Dorsolateral prefrontal cortex (tissue), 122 donors: ENCODE measurements at places on chromosomes 4 and X.
A peak's percentile ranks its signal among the peaks of the same experiment; 100 is the strongest.

DNA sequence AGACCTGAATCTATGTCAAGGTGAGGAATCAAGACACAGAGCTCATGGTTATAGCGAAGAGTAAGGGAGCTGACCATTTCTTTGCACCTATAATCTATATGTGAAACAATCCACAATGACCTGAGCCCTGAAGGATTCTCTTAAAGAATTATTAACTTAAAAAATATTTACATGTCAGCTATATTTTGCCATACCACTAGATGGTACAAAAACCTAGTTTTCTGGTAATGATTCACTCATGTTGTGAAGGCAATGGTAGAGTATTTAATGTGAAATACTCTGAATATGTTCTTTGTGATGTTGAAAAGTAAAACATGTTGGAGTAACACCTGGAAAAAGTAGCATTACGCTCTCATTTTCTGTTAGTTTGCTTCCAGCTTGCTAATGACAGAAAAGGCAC is 40.0 kb downstream of the VGLL1 start:
- DNase-seq = no peak

GRCh38 chr4:171985129-171985528 is 171.9 kb downstream of the GALNTL6 start:
- DNase-seq = no peak

GRCh38 chr4:24321131-24321530 is 263.2 kb downstream of the DHX15 start:
- no peak for DNase-seq

GRCh38 chrX:139560221-139560620 is 29.7 kb downstream of the F9 start:
- DNase-seq = no peak

GRCh38 chrX:2521927-2522386 is 21.2 kb upstream of the DHRSX start:
- DNase-seq = no peak

DNA sequence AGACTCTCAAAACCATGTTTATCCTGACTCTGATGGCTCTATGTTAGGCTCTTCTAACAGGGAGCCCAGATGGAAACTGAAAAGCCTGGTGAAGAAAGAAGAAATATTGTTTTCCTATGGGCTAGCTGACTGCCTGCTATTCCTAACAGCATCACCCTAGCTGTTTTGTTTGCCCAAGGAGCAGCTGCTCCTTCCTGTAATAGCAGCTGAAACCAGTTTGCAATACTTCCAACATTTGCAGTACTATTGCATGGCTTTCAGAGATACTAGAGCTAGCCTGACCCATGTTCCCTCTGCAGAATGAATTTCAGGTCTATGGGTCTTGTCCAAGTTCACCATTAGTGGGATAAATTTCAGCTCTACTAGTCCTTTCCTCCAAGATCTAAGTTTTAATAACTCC is 495.2 kb downstream of the INPP4B start:
- DNase-seq = no peak

DNA sequence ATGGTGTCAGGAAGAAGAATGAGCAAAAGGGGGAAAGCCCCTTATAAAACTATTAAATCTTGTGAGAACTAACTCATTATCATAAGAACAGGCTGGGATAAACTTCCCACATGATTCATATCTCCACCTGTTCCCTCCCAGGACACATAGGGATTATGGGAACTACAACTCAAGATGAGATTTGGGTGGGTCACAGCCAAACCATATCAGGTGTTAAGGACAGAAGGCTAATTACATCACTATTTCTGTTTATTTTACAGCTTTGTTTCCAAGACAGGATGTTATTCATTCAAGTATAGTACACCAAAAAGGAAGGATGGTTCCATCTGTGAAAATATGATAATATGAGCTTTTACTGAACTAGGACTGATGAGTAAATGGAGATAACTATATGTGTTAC is 63.7 kb upstream of the ARSJ start:
- no peak for DNase-seq

- DNase-seq = no peak
These were observed 137.1 kb upstream of the TBL1X start for GRCh38 chrX:9327747-9328145.

DNA sequence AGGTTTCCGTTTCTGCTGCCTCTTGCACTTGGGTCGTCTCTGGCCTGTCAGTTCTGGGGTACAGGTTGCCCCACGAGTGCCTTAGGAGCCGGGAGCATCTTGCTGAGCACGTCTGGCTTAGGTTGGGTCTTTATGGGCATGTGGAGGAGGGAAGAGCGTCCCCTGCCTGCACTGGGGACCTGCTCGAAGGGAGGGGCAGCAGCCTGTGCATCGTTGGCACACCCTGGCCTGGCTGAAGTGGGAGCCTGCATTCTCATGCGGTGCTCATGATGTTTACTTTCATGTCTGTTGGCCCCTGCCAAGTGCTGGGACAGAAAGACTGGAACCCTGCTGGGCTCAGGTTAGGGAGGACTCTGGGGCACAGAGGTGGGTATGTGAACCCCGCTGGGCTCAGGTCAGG is 23.8 kb upstream of the TADA2B start:
- no peak for DNase-seq

DNA sequence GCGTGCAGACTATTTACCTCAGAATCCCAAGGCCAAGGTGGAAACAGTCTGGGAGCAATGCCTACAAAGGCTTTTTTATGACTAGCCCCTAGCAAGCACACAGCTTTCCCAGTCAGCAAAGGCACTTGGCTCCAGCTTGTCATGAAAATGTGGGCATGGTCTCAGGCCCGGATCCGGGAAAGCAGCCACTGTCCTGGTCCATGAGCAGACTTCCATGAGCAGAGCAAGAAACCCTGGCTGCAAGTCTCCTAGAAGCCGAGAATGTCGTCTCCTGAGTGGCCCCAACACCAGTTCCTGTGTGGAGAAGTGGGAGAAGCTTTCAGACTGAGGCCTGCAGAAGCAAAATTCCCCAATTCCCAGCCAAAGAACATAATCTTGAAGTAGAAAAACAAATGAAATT is 190.5 kb downstream of the MID1 start:
- DNase-seq = no peak

DNA sequence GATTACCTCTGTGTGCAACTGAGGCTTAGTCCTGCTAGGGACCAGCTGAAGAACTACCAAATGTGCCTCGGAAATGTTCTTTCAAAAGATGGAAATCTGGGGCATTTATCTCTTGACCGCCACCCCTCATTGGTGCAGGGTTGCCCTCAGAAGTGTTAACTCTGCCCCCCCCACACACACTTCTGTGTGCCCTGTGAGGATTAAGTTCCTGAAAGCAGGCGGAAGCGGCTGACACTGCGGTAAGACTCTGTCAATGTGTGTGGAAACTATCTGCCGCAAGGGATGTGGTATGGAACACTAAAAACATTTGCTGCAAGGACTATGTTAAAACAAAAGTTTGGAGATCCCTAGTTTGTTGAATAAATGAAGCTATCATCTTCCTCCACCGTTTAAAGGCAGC is 106.9 kb upstream of the NDP start:
- DNase-seq = no peak

DNA sequence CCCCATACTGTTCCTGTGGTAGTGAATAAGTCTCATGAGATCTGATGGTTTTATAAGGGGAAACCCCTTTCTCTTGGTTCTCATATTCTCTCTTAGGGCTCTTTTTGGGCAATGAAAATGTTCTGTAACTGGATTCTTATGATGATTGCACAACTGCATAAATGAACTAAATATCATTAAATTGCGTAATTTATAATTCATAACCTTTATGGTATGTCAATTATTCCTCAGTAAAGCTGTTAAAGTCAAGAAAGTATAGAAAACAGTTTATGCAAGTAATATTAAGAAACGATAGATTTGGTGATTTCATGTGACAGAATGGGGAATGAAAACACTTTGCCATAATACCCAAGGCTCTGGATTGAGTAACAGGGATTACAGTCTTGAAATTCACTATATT is 33.5 kb upstream of the SPANXD start:
- DNase-seq = no peak

DNA sequence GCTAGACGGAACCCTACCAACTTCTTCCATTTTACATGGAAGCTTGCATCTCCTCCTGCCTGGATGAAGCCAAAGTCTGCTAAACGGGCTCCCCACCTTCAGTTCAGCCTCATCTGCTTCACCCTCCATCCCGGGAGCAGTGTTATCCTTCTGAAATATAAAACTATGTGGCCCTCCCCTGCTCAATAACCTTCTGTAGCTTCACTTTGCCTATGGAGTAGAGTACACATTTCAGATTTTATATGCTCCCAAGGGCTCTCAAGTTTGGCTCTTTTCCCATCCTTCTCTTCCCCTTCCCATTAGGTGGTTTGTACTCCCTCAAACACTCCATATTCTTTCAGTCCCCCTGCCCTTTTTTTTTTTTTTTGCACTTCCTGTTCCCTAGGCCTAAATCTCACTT is 115.9 kb upstream of the RAI2 start:
- no peak for DNase-seq

- DNase-seq = no peak
These were observed 565.1 kb upstream of the NDST4 start for GRCh38 chr4:115678425-115678941.

GRCh38 chrX:121146059-121146628 is 98.7 kb downstream of the GLUD2 start:
- DNase-seq = no peak

- peak; percentile 14 for DNase-seq
These were observed 130.2 kb downstream of the CHRDL1 start for GRCh38 chrX:110665223-110666002.

DNA sequence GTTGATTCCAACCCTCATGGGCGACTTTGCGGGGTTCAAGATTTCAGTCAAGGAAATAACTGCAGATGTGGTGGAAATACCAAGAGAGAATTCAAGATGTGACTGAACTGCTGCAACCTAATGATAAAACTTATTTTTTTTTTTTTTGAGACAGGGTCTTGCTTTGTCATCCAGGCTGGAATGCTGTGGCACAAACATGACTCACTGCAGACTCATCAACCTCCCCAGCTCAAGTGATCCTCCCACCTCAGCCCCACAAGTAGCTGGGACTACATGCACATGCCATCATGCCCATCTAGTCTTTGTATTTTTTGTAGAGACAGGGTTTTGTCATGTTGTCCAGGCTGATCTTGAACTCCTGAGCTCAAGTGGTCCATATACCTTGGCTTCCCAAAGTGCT is 19.5 kb upstream of the WDFY3 start:
- DNase-seq = no peak

- peak; percentile 31 for DNase-seq
These were observed 31.5 kb upstream of the IL21 start for GRCh38 chr4:122652379-122652778.

GRCh38 chrX:110733166-110733565 is 62.5 kb downstream of the CHRDL1 start:
- DNase-seq = no peak

GRCh38 chr4:168098248-168098717 is 5.9 kb downstream of the ANXA10 start:
- no peak for DNase-seq

DNA sequence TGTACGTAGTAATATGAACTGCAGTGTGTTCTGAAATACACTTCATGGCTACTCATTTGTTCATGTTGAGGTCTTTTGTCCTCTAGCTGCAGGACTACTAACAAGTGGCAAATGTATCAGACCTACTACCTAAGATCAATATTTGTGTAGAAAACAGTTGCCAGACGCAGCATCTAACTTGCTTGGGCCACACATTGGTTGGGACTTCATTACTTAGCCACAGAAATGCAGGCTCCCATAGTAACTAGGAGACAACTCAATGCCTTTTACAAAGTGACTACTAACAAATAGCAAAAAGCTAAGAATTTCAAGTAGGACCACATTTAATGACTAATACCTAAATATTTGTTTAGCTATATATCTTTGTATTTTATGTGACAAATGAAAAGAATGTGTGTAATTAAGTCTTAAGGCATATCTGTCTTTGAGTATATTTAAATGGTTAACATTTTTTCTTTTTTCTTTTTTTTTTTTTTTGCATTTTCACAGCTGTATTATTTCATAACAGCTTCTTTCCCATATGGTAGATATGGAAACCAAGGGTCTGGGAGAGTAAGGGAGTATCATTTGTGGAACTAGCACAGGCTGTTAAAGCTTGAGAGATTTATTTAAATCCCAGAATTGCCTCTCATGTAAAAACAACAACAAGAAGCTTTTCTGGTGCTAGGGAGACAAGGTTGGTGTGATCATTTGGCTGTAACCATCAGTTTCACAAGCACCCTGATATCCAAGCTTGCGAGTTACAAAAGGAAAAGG is 2.7 kb downstream of the CT47C1 start:
- no peak for DNase-seq

GRCh38 chr4:1535926-1536578 is 129.8 kb upstream of the NKX1-1 start:
- DNase-seq = no peak

DNA sequence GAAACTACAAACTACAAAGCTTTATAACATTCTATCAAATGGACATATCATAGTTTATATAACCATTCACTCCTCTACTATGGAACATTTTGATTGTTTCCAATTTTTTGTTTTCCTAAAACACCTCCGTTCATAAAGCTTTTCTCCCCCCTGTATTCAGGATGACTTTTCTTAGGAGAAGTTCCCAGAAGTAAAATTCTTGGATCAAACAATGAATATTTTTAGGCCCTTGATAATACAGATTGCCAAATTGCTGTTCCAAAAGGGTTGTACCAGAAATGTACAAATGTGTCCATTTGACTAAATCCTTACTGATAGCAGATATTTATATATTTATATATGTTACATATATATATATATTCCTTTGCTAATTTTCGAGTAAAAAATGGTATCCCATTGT is 77.8 kb downstream of the GPC3 start:
- no peak for DNase-seq

- DNase-seq = no peak
These were observed 4.0 kb upstream of the CBLL2 start for GRCh38 chrX:22268706-22269105.

DNA sequence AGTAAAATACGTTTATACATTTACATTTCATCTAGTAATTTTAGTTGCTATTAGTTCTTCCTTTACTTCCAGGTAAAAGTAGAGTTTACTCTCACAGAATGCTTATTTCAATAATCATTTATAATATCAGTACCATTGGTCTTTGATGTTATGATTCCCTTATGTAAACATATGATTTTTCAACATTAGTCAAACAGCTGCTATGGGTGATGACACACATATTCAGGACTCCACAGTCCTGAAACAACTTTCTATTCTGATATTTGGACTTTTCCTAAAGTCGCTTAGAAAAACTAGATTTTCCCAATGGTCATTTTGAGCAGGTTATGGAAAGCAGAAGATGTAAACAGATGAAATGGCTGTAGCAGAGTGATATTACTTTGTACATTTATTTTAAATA is 369.8 kb downstream of the UNC5C start:
- DNase-seq = no peak

GRCh38 chr4:170083541-170083940 is 6.2 kb downstream of the AADAT start:
- DNase-seq = no peak

- DNase-seq = no peak
These were observed 138.6 kb upstream of the SMARCAD1 start for GRCh38 chr4:94068753-94069719.

- no peak for DNase-seq
These were observed 150.5 kb downstream of the VCX3A start for GRCh38 chrX:6384371-6384770.

- no peak for DNase-seq
These were observed 106.8 kb upstream of the SLC4A4 start for GRCh38 chr4:71232056-71232430.

- no peak for DNase-seq
These were observed 28.4 kb upstream of the COX7B2 start for GRCh38 chr4:46937493-46937892.
